Stimulated activated CD4-positive, alpha-beta T cell treated with anti-CD3 and anti-CD28 coated beads, Interleukin-2, amount 100 ng/mL, for 48 hours (primary cell): ENCODE measurements at places on chromosomes 2 and 18.

- DNase-seq = peak; percentile 82
Observed at GRCh38 chr2:28810384-28811285, at the start of gene SPDYA. TSS of gene SPDYA (plus strand) at chr2:28810834. CDS start at chr2:28816015, 5,181 bp downstream.

DNA sequence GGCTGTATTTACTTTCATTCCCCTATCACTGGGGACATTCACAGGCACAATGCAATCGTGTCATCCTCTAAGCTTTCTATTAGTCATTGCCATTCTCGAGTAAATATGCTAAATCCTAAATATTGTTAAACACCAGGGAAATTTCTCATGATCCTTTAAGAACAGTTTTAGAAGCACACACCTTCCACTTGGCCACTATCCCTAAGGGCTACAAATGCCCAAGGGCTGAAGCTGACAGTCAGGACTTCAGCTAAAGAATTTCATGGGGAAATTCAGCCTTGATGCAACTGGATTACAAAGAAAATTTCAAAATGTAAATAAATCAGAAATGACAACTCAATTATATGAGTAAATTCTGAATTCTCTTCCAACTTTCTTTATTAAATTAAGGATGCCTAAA is 163.1 kb upstream of the PID1 start:
- DNase-seq = no peak

DNA sequence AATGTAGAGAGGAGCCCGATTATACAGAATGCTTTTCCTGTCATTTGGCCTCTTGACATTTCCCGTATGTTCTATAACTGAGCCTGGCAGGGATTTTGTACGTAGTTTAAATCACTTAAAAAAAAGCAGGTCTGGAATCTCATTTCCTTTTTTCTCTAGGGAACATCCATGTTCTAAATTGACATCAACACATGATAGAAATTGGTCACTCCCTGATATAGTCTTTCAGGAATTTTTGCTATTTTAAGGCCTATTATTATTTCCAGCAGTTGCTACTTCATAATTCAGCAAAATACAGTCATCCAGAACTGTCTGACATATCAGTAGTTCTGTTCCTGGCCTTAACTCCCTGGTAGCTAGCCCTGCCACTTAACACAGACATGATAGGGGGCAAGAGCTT is 565.7 kb upstream of the ZEB2 start:
- no peak for DNase-seq

- DNase-seq = no peak
Observed at GRCh38 chr2:42076357-42077225, 28.8 kb downstream of the PKDCC start.

GRCh38 chr2:120344976-120345581 is 857 bp upstream of the INHBB start:
- no peak for DNase-seq

DNA sequence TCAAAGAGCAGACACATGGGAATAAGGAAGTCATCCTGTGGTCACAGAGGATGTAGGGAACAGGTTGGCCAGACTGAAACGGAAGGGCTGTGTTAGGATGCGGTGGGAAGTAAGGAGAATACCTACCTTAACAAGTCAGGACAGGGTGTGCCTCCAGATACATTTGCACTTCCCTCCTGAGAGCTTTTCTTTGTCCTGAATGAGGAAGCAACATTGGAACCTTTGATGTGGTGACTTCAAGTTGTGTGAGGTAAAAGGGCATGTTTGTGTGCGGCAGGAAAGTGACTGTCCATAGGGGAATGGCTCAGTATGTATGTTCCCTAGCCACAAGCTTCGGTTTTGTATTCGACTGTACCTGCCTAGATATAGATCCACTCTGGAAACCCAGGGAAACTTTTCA is 24.9 kb upstream of the LRRTM1 start:
- DNase-seq = no peak
